ENCODE measurements at places on chromosomes 1 and 21.

DNA sequence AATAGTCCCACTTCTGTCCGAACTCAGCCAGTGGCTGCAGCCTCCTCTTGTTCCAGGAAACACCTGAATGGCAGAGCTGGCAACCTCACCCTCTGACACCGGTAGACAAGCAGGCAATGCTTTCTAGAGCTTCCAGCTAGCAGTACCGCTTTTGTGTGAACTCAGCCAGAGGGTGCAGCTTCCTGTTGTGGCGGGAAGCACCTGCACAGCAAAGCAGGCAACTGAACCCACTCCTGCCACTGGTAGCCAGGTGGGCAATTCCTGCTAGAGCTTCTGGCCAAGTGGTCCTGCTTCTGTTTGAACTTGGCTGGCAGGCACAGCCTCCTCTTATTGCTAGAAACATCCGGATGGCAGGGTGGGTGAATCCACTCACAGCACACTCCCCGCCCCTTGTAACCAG, 40.1 kb upstream of the TMPRSS15 start:
- no peak for DNase-seq

DNA sequence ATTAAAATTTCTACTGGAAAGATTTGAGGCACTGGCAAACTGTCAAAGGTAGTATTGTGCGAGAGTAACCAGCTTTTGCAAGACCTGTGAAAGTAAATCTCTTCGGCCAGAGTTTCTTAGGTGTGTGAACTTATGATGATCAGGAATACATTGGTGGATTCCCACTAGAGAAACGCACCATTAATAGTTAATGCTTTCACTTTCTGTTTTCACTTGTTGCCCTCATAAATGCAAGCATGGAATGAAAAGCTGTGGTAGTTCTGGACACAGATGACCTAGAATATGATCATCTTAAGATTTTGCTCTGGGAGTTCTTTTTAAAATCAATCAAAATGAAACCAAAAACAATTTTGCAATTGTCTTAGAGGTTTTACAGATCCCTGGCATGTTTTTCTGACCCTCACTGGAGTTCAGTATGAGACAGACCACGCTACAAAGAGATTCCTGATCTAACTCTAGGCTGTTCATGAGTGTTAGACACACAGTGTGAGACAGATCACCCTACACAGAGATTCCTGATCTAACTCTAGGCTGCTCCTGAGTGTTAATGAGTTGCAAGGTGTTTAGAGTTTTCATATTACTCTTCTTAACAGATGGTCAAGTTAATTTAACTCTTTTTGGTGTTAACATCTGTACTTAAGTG, 98.8 kb downstream of the SDCCAG8 start:
- DNase-seq = peak; percentile 5

DNA sequence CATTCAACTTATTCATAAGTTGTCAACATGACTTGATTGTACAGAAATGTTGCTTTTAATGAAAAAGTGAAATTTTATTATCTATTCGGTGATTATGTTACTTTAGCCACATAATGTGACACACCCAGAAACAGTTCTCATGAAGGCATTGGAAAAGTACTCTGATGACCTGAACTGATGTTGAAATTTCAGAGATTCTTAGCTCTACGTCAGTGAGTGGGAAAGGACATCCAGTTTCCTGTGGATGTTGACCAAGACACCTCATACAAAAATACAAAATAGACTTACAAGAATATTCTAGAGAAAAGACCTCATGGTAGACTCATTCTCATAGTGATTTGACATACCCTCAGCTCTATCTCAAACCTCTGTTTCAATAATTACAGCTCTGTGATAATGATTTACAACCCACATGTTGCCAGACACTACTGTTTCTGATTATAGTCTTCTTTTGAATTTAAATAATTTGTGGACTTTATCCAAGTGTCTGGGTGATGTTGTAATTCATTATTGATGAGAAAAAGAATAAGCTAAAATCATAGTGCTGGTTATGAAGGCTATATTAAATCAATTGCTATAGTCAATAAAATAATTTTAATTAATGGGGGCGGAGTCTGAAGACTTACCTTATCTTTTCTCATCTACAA, 37.3 kb downstream of the KCNK2 start:
- DNase-seq = peak; percentile 25

DNA sequence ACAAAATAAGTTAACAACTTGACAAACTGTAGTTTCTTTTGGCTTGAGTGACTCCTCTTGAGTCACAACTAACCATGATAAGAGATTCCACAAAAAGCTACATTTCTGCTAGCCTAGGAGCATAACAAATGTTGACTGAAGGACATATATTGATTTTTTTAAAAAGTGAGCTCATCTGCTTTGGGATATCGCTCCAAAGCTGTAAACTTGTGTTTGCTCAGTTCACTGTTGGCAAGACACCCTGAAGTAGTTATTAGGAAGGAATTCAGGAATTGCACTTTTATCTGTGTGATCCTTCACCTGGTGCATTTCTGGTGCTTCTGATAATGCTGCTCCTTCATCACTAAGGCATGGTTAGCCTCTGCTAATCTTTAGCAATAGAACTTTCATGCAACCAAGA, 23.7 kb downstream of the RWDD3 start:
- no peak for DNase-seq

GRCh38 chr1:204545881-204546280, 29.7 kb downstream of the MDM4 start:
- no peak for DNase-seq

DNA sequence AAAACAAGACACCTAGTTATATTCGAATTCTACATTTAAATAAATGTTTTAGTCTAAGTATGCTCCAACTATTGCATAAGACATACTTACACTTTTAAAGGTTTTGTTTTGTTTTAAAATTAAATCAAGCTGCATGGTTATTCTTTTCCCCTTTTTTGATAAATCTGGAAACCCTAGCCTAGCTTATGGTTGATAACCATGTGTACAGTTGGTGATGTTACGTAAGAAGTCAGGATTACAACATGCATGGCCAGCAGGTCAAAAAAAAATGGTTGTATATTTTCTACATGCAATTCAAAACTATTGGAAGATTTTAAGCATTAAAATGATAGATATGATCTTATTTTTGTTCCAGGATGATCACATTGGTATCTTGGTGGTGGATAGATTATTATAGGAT, 1600.6 kb downstream of the PLA2G4A start:
- DNase-seq = no peak

DNA sequence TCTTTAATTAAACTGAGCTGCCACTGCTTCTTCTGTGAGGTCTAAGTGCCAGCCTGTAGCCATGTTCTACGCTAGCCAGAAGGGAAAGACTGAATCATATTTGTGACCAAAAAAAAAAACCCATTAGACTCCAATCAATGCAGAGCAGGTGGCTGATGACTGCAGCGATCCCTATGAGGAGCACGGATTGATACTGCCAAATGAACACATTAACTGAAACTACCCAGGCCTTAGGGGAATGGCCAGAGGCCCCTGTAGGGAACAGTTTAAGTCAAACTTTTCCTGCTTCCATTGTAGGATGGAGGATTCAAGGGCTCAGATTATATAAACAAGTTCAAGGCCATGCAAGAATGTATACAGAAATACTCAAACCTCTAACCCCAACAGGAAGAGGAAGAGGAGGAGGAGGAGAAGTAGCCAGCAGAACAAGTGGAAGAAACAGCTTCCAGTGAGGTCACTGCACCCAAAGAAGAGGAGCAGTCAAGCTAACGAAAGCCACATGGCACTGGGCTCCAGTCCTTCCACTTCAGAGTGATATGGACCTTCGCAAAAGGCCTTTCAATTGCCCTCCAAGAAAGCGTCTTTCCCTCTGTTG, 328.3 kb downstream of the SMYD3 start:
- DNase-seq = no peak

DNA sequence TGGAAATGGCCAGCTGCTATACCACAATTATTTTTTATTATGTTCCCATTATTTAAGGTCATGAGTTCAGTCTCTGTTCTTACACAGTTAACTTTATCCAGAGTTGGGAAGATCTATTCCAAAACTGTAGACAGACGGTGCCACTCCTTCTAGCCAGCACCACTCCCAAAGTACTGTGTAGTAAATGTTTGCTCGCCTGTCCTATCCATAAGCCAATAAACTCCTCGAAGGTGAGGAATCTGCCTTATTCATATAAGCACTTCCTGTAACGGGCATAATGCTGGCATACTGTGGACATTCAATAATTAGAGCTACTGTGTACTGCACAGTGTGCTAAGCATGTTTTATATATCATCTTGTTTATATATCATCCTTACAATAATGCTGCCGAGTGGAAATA, 26.1 kb upstream of the STMN1 start:
- no peak for DNase-seq

GRCh38 chr1:30765556-30766434, 8.2 kb upstream of the LAPTM5 start:
- no peak for DNase-seq

DNA sequence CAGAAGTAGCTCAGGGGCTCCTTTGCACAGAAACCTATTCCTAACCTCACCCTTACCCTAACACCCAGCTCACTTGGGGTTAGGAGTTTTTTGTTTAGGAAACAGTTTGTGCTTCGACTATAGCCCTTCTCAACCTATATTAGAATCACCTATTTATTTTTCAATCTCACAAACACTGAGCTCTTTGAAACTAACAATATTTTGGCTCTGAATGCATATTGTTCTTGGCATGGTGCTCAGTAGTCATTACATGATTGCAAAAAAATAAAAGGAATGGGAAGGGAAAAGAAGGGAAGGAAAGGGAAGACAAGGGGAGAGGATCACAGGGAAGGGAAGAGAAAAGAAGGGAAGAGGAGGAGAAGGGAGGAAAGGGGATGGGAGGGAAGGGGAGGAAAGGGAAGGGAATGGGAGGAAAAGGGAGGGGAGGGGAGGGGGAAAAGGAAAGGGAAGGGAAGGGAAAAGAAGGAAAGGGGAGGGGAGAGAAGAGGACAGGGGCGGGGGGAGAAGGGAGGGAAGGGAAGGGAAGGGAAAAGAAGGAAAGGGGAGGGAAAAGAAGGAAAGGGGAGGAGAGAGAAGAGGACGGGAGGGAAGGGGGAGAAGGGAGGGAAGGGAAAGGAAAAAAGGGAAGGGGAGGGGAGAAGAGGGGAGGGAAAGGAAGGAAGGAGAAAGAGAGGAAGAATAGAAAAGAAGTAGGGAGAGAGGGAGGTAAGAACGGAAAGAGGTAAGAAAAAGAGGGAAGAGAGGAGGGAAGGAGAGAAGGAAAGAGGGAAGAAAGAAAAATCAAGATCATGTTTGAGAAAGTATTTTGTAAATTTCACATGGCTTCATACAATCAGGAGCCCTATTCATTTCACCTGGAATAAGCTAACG, 484.1 kb upstream of the NFIA start:
- no peak for DNase-seq

- DNase-seq = no peak
These were observed 240.3 kb downstream of the PLPP3 start for GRCh38 chr1:56339093-56339492.

DNA sequence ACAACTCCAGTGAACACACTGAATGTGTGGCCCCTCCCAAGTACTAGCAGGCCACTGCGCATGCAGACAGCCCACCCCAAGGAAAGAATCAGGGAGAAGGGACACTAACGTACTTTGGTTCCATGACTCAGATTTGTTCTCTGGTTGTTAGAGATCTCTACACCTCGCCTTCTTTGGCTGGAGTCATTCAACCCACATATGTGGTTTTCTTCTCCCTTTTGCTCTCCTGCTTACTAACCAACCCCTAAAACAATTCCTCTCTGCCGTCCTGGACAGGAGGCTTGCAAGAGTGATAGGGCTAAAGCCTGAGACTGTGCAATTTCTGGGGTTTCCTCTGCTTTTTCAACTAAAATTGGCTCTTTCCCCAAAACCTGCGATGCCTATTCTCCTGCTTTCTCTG, 5.7 kb upstream of the CD48 start:
- DNase-seq = no peak

GRCh38 chr1:29441916-29442668, 205.8 kb downstream of the PTPRU start:
- DNase-seq = no peak

- DNase-seq = no peak
These were observed 37.3 kb upstream of the F3 start for GRCh38 chr1:94578856-94579255.

DNA sequence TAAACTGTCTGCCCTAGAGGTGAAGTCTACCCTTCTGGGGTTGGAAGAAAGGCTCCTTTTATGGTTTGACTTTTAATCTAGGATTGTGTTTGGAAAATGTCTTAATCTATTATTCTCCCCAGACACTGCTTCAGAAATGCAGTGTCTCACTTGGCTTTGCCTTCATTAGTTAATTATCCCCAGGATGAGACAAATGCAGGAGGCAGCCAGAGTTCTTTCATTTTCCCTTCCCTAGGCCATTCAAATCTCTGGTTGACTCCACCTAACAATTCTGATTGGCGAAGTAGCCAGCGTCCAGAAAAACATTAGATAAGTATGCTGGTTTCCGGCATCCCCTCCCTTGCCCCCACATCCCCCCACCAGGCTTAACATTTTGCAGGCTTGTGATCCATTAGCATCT, 325.8 kb upstream of the PBX1 start:
- DNase-seq = no peak

GRCh38 chr1:52629667-52630066, 3.3 kb upstream of the SHISAL2A start:
- DNase-seq = no peak

DNA sequence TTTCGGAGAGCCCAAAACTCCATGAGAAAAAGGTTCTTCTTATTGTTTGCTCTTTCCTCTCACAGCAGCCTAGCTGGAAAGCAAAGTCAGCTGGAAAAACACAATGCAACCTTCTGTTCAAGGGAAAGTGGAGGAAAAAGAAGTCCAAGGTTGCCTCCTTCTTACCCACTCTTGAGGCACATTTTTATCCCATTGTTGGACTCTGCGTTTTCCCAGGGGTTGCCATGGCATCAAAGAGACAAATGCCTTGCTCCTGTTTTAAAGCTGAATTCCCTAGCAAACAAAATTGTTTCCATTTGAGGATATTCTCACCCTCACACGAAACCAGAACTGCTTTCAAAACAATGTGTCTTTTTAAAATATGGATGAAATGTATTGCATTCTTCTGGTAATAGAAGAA, 45.1 kb upstream of the PALMD start:
- peak; percentile 18 for DNase-seq

- no peak for DNase-seq
These were observed 29.6 kb upstream of the RGS16 start for GRCh38 chr1:182633657-182634281.

DNA sequence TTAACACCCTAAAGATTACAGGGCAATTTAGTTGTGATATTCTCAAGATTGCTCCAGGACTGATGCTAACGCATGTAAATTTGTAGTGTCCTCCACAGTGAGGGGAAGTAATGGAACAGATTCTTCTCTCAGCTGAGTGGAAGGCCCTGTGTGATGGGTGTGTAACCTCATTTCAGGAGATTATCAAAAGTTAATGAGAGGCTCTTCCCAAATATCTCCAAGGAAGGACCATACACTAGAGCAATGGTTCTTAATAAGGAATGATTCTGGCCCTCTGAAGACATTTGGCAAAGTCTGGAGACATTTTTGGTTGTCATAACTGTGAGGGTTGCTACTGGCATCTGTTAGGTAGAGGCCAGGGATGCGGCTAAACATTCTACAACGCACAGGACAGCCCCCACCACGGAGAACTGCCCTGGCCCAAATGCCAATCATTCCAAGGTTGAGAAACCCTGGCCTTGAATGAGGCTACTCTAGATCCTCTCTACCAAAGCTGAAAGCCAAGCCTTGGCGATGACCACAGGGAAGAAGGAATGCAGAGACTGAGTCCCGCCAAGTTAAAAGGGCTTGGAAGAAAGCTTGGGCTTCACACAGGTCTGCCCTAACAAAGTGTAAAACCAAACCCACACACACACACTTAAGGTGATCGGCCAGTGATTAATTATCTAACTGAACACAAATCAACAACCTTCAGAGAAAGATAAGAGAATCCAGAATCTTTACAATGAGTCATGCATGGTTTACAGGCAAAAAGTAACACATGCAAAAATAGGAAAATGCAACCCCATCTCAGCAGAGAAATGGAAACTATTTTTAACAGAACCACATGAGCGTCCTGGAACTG, 135.8 kb downstream of the SYF2 start:
- peak; percentile 40 for DNase-seq

Measured in AG08395 (cell line).